AG08396 (cell line): ENCODE measurements at places on chromosomes 5 and 9.

- DNase-seq, result no peak
Observed at GRCh38 chr9:127159949-127160610, 37.6 kb upstream of the ANGPTL2 start.

GRCh38 chr9:109779711-109780452 is at the start of gene PALM2AKAP2:
PALM2AKAP2 (plus strand) TSS chr9:109780198; CDS start chr9:109780489, 291 bp downstream.
- DNase-seq, result peak; percentile 85

- no peak for DNase-seq
Observed at GRCh38 chr9:13847270-13847669, 466.7 kb downstream of the NFIB start.

- DNase-seq, result peak; percentile 89
Observed at GRCh38 chr9:89604729-89605464, at the start of gene GADD45G. GADD45G (plus strand) TSS chr9:89605012; CDS start chr9:89605122, 110 bp downstream.

GRCh38 chr9:95595721-95596295 is 79.0 kb upstream of the PTCH1 start:
- DNase-seq, result no peak

GRCh38 chr5:32074401-32074800 is 99.7 kb downstream of the GOLPH3 start:
- DNase-seq, result no peak

GRCh38 chr5:40442346-40442745 is 237.4 kb upstream of the PTGER4 start:
- DNase-seq, result peak; percentile 36

DNA sequence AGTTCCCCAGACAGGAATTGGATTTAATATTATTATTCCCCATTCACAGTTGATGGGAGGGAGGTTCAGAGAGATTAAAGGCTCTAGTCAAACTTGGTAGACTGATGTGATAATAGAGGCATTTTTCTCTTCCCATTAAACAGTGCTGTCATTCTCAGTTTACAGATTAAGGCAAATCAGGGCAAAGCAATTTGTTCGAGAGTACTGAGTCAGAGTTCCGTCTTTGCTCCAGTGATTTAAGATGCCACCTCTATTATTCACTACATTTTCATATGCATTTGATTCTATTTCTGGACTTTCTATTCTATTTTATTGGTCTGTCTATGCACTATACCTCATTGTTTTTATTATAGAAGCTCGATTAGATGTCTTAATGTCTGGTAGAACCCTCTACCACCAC is 201.0 kb upstream of the RAI14 start:
- no peak for DNase-seq

GRCh38 chr5:122081541-122081940 is 3.5 kb upstream of the LOX start:
- no peak for DNase-seq

DNA sequence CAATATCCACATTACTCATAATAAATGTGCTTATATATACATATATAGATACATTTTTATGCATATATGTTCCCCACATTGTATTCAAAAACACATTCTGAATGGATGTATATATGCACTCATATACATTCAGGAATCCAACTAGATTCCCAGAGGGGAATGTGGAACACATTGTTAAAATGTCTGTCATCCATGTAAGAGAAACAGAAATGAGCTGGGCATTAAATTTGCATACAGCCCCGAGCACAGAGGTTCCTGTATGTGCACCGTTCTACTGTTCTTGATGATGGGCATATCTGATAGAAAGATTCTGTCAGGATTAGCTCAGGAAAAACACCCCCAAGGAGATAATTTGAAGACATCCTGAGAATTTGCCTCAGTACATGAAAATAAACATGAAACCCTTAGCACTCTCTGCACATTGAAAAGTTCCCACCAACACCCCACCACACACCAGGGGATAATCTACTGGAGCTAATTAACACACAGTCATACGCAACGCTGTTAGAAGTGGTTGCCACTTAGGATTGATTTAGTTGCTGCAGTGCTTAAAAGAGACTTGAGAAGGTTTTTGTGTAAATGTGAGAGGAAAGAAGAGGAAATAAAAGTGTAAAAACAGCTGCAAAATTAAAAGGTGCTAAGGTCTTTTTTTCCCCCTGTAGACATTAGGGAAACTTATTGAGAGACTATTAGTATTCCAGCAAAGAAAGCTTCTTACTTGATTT is 223.3 kb downstream of the SLF1 start:
- DNase-seq, result no peak

DNA sequence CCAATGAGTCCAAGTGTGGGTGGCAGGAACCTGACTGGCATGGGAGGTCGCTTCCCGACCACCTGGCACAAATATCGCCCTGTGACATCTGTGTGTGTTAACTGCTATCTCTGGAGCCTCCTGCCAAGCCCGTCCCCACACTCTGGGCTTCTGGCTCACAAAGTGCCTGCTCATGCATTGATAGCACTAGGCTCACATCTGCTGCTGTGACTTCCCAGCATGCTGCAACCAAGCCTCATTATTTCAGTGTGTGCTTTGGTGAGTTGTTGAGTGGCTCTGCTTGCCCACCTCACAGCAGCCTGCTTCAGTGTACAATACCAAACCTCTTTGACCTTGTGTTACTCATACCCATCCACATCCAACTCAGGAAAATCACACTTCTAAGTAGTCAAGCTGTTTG is 139.8 kb downstream of the APBA1 start:
- no peak for DNase-seq

DNA sequence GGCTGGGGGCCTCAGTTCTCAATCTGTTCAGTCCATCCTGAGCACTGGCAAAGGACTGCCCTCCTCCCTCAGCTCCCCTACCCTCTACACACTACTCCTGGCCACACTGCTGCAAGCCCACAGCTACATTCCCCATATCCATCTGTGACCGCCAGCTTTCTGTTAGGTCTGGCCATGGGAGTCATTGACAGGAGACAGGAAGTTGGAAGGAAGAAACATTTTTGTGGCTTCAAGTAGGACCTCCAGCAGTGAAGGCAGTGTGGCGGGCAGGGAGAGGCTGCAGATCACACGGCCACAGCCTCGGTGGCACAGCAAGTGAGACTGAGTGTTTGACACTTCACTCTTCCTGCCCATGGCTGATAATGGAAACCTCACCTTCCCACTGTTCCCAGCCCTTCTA is 55.9 kb downstream of the SECISBP2 start:
- no peak for DNase-seq

GRCh38 chr9:130833031-130833990 is 1.7 kb upstream of the ABL1 start:
- peak; percentile 21 for DNase-seq

GRCh38 chr5:161009194-161009593 is 157.2 kb upstream of the ATP10B start:
- DNase-seq, result no peak

DNA sequence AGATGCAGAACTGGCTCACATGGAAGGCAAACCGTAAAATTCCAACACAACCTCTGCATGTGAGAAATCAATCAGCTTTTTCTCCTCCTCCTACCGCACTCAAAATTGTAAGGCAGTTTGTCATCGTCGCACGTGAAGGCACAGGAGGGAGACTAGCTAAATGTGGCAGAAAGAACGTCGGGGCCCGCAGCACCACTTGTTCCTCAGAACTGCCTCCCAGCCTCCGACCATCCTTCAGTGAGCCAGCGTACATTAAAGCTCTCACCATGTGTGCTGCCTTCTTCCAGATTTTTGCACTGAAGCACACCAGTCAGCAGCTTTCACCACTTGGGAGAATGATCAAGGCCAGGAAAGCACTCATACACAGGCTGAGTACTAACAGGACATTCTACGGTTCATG is 105.9 kb downstream of the RFX3 start:
- DNase-seq, result no peak
